Amniotic stem cell (primary cell): ENCODE measurements at places on chromosomes 1 and 21.

- no peak for DNase-seq
These were observed 12.7 kb downstream of the SPATC1L start for GRCh38 chr21:46171585-46171984.

DNA sequence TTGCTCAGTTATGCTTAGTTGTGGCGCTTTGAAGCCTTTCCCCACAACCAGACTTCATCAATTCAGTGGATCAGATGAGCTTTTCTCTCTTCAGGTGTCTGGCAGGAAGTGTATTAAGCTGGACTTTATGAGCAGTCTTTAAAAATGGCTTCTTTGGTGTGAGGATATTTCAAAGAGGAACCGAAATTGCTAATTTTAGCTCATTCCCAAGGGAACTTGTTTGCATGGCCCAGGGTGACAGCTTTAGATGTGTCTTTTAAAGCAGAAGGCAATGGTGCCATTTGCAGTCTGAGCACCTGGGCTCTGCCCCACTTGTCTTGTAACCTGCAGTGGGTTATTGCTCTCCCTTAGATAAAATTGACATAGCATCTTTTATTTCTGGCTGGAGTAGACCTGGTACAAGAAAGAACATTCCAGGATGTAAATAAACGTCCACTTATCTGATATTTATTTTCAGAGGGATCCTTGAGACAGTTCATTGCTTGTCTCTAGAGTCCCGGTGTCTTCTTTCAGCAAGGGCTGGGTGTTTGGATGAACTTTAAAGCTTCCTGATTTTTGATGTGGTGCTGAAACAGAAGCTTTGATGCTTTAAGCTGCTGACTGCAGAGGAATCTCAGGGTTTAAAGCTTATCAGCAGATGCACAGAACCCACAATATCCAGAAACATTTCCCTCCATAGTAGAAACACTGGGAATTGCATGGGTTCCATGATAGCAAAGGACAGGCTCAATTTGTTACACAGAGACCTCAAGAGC, 241.7 kb downstream of the ADGRL2 start:
- no peak for DNase-seq

- no peak for DNase-seq
These were observed 1.6 kb upstream of the SLC19A1 start for GRCh38 chr21:45543710-45544448.

GRCh38 chr1:100354971-100355394, 2.7 kb downstream of the CDC14A start:
- DNase-seq: no peak

GRCh38 chr1:40394491-40395172, 21.1 kb downstream of the SMAP2 start:
- DNase-seq: no peak

GRCh38 chr1:63935553-63935952, 161.7 kb downstream of the ROR1 start:
- no peak for DNase-seq

GRCh38 chr1:157288492-157288891, 150.3 kb upstream of the ETV3 start:
- DNase-seq: no peak

GRCh38 chr1:231338270-231339128, at the start of gene SPRTN:
Gene SPRTN, plus strand, starts transcription at chr1:231338293. Its CDS starts 91 bp downstream, at chr1:231338384.
- no peak for DNase-seq

- DNase-seq: no peak
These were observed 5.7 kb upstream of the TRAF5 start for GRCh38 chr1:211320980-211321379.

- DNase-seq: peak; percentile 79
These were observed 444 bp upstream of the IARS2 start for GRCh38 chr1:220093361-220094015.

- no peak for DNase-seq
These were observed 53.1 kb downstream of the NBPF6 start for GRCh38 chr1:108503062-108503733.
